ENCODE measurements at places on chromosomes 5 and 9.

- DNase-seq, result no peak
Measured at GRCh38 chr5:127834094-127834531, 130.9 kb downstream of the CCDC192 start.

DNA sequence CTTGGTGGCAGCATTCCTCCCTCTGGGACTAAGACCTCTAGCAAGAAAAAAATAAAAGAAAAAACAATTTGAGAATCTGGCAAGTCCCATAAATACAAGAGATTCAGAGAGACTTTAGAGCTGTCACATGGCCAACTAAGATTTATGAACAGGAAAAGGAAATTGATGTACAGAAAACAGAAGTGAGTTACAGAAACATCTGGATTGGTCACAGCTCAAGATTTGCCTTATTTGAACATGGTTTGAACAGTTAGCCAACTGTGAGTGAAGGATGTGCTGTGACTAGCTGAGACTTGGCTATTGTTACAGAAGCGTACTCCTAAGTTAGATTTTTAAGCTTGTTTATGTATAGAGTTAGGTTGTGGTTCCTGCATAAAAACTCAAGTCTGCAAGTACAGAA, 340.2 kb downstream of the SLCO4C1 start:
- no peak for DNase-seq

- no peak for DNase-seq
Measured at GRCh38 chr5:2813678-2814077, 62.2 kb upstream of the IRX2 start.

DNA sequence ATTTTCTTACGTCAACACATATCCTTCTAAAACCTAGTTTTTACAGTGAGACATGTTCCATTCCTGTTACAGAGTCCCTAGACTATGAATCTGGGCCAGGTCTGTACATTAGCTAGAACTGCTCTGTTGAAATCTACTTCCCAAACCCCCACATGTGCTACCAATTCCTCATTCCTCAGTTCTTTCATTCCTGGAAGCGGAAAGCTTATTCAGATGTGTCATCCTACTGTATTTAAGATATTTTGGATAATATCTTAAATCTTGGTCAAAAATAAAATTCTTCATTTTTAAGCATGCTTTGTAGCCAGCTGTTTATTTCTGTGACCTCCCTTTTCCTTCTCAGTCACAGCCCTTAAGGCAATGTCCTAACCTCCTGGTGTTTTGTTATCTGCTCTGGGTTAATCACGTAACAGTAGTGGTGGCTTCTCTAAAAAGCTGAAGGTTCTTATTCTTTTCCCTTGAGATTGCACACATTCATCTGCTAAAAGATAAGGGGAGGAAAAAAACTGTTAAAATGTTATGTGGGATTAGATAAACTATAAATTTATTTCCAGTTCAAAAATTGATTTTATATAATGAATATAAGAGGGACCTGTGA, 35.6 kb downstream of the GLRX start:
- no peak for DNase-seq

- DNase-seq, result no peak
Measured at GRCh38 chr5:123535648-123536047, 23.7 kb downstream of the CSNK1G3 start.

- no peak for DNase-seq
Measured at GRCh38 chr9:18786911-18787650, 245.9 kb downstream of the SAXO1 start.

DNA sequence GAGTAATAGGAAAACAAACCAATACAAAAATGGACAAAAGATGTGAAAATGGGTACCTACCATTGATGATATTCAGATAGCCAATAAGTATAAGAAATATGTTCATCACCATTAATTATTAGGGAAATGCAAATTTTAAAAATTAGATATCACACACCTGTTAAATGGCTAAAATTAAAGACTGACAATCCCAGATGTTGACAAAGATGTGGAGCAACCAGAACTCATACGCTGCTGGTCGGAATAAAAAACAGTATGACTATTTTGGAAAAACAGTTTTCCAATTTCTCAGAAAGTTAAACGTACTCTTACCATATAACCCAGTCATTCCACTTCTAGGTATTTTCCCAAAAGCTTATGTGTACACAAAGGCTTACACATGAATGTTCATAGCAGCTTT, 27.1 kb downstream of the TMEM267 start:
- no peak for DNase-seq

- DNase-seq, result peak; percentile 46
Measured at GRCh38 chr5:122089096-122090013, 11.3 kb upstream of the LOX start.

GRCh38 chr9:84736081-84736480, 66.6 kb downstream of the NTRK2 start:
- DNase-seq, result no peak
